ENCODE measurements at places on chromosomes 3 and 15.
A peak's percentile ranks its signal among the peaks of the same experiment; 100 is the strongest.

DNA sequence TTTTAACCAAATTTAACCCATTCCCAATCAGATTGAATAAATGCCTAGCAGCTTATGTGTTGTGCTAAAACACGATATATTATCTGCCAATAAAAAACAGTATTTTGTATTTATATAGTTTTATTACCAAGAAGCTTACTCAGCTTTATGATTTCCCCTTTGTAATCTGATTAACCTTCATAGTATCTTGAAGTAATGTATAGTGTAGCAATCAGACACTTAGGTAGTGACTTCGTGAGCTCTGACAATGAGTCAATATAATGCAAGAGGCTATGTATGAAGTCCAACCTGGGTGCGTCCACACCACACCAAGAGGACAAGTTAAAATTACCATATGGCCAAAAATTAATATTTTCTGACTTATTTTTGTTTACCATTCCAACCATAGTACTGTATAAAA is 2.1 kb upstream of the CNBP start:
- no peak for DNase-seq

DNA sequence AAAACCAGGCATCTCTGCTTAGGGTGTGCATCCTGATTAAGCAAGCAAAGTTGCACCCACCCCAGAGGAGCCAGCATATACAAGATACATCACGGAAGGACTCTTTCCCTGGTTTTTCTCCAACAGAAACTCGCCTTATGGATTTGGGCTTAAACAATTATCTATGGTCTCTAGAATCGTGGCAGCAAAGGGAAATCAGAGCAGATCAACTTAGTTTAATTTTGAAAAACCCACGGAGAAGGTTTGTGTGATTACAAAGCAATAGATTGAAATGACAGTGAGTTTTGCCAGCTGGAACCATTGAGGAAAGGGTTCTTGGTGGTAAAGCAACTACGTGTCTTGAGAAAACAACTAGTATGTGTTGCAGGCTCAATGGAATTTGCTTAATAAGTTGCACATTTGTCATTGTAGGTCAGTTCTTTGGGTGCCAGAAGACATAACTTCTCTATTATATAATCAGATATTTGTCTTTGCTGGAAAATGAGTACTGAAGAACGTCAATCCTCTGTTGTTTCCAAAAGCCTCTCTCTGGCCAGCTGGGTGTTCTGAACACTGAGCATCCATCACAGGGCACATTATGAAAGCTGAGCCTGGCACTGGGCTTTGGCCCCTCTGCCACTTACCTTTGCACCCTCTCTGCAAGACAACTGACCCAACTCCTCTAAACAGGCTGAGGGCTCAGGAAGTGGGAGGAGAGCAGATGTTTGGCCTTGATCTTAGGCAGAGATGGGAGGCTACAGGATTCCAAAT is 75.7 kb upstream of the FBN1 start:
- no peak for DNase-seq

DNA sequence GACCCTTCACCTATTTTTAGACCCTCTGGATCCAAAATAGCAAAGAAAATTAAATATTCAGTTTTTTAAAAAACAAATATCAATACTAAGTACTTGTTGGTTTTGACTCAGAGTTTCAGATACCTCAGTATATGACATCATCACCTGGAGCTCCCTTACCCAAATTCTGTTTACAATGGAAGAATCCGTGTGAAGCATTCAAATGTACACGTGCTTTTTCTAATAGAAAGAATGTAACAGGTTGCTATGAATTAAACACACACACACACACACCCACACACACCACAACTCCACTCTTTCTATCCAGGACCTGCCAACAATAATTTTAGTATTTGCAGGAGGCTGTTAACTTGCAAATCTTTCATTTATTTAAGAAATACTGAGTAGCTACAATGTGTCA is 221.8 kb downstream of the THRB start:
- no peak for DNase-seq

- DNase-seq, result no peak
Measured at GRCh38 chr3:100113723-100114412, 433 bp downstream of the FILIP1L start.

DNA sequence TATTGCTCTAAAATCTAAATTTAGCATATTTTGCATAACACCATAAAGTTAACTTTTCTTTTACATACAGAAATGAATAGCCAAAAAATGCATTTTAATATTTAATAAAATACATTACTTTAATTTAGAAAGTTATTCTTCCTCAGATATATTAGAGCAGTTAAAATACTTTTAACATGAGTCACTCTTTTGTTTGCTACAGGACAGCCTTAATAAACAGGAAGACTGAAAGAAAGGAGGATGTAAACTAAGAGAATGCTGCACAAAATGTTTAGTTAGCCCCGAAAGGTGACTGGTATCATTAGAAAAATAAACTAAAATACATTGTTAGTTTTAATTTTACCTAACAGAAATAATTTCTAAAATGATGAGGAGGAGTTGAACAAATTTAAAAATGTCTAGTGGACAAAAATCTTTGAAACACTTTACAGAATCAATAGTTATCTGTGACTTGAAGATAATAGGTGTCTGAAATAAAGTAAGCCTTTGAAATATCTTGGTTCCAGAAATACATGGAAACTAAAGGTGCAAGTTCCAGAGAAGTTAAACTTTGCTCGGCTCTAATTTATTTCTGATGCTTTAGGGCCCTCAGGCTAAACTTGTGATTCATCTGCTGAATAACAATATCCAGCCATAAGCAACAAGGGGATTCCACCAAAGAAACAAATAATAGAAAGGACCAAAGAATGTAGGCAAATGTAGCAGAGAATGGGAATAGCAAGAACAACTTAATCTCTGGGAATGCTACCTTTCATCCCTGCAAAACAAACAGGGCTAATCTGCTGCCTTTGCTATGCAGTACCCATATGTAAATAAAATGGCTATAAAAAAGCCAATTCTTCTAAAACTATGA is 138.3 kb upstream of the UBP1 start:
- DNase-seq, result no peak

DNA sequence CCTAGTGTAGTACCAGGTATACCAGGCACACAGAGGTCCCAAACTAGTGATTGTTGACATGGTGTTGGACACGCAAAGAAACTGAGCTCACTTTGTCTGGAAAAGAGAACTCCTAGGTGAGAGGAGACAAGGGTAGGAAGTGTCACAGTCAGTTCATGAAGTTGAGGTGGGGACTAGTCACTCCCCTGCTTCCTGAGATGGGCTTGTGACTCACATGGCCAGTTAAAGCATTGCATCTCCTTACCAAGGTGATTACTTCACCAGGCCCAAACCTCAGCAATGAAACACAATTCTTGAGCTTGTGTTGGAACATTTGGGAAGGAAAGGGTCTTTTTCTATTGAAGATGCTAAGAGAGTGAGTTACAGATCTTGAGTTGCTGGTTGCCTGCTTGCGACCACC is 49.2 kb upstream of the RAD18 start:
- DNase-seq, result no peak

GRCh38 chr15:83837945-83838571 is 184.1 kb downstream of the ADAMTSL3 start:
- peak; percentile 5 for DNase-seq

DNA sequence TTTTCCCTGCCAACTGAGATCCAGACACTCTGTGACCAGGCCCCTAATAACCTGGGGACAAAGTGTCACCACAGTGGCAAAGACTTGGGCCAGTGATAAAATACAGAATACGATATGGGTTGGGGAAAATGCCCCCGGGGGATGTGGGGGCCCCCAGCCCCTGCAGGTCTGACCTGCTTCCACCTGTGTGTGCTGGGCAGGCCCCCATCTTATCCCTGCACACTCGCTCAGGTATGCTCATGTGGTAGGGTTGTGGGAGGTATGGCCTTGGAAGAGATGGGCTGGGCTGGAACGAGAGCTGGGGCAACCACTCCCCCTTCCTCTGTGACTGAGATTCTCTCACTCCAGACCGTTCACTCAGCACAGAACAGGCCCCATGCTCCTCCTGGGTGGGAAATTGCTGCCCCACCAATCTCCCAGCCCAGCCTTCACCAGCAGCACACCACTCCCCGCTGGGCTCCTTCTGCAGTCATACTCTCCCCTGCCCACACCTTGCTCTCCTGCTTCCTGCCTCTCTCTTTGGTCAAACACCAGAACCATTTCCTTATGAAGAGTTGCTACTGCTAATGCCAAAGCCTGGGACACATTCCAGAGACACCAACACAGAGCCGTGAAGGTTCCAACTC is 9.6 kb upstream of the CPEB1 start:
- DNase-seq, result no peak

- no peak for DNase-seq
Measured at GRCh38 chr15:54119051-54119450, 140.8 kb downstream of the UNC13C start.

GRCh38 chr3:120094776-120095225 is 554 bp upstream of the GSK3B start:
- DNase-seq, result peak; percentile 84

DNA sequence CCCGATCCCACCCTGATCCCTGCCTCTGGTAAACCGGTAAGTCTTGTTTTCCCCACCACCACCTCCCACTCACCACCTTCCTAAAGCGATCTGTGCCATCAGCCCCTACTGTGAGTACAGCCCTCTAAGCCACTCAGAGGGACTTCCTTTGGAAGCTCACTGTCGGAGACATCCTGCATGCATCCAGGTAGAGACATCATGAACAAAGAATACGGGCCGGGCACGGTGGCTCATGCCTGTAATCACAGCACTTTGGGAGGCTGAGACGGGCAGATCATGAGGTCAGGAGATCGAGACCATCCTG is 13.7 kb upstream of the PCSK6 start:
- no peak for DNase-seq

DNA sequence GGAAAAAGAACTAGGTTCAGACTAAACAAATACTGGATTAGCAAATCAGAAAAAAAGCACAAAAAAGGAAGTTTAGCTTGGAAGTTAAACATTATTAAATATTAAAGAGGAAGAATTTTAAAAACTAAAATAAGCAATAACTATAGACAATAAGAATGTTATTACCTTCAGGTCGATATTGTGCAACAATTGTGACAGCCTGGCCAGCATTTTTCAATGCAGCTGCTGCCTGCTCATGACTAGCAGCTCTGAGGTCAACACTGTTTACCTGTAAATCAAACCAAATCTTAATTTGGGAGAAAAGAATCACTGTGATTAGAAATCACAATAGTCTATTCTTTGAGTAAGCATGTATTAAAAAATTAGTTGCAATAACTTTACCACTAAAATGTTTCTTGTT is 75.1 kb upstream of the MELTF start:
- DNase-seq, result no peak

GRCh38 chr3:1587426-1587825 is 494.6 kb downstream of the CNTN6 start:
- no peak for DNase-seq

DNA sequence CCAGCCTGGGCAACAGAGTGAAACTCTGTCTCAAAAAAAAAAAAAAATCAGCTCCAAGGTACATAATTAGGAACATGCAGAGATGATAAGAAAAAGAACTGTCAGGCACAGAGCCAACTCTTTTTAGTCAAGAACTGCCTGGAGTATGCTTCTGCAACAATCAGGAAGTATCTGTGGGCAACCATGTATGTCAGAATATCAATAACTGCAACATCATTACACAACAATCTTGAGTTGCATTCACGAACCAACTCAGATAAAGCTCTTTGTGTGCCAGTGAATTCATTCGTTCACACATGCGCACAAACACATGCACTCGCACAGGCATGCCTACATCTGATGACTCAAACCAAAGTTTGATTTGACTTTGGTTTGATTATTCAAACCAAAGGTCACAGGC is 32.1 kb downstream of the EFHB start:
- no peak for DNase-seq

- DNase-seq, result no peak
Measured at GRCh38 chr3:49352281-49352680, 5.9 kb downstream of the GPX1 start.

- DNase-seq, result no peak
Measured at GRCh38 chr3:2783261-2783660, 326.9 kb downstream of the IL5RA start.

Data from H54 (cell line).